NCI-H2081 (cell line): ENCODE measurements at places on chromosomes 7 and 10.

GRCh38 chr10:52257692-52258075, 56.4 kb upstream of the DKK1 start:
- no peak for DNase-seq

GRCh38 chr10:14326581-14326980, 4.1 kb downstream of the FRMD4A start:
- DNase-seq: no peak

- no peak for DNase-seq
Observed at GRCh38 chr7:33792041-33792440, 113.3 kb upstream of the BMPER start.

DNA sequence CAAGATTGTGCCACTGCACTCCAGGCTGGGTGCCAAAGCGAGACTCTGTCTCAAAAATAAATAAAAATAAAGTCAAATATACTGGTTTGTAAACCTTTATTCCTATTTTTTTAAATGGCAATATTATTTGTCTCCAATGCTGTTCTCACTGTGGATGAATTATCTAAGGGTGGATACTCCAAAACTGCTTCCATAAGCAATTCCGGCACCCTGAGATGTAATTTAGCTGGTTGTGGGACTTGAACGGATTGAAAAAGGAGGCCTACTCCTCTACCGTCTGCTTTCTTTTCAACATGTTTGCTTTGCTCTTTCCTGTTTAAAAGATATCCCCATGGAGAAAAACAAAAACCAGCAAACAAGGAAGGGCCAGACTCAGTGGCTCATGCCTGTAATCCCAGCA, 54.4 kb downstream of the SLC35B4 start:
- DNase-seq: no peak

GRCh38 chr7:10268034-10268433, 705.6 kb upstream of the PHF14 start:
- DNase-seq: no peak

GRCh38 chr10:125801574-125801973, 21.5 kb downstream of the UROS start:
- DNase-seq: no peak

DNA sequence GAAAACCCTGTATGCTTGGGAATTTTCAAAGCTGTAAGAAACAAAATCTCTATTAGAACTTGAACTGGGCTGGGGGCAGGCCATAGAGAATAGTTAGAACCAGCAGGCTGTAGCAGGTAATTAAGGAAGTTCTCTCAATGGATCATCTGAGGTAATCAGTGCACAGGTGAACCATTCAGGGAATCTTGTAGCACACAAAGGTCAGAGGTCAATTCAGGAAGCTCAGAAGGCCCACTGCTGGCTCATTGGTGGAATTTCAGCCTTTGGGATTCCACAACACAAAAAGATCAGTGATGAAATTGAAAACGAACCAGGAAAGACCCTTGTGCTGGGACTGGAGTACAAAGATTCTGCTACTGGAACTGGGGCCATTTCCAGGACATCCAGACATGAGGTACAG, 82.0 kb downstream of the TMEM168 start:
- no peak for DNase-seq

GRCh38 chr10:55630491-55631056, 730.5 kb downstream of the ZWINT start:
- DNase-seq: no peak

DNA sequence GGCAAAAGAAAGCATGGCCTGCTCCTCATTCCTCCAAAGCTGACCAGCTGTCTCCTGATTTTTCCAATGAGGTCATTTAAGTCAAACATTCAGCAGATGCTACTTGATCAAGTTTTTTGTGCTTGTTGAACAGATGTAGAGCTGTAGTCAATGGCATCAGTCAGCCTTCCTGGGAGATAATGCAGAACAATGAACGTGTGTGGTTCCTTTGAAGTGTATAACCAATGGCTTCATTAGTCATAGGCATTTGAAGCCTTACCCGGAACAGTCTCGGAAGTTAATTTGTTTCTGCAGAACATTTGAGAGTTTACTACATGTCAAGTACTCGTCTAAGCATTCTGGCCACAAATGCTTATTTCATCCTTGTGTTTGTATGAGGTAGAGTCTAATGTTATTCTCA, 227.1 kb downstream of the ADRA2A start:
- DNase-seq: no peak
